ENCODE measurements at places on chromosomes 13 and 19.

DNA sequence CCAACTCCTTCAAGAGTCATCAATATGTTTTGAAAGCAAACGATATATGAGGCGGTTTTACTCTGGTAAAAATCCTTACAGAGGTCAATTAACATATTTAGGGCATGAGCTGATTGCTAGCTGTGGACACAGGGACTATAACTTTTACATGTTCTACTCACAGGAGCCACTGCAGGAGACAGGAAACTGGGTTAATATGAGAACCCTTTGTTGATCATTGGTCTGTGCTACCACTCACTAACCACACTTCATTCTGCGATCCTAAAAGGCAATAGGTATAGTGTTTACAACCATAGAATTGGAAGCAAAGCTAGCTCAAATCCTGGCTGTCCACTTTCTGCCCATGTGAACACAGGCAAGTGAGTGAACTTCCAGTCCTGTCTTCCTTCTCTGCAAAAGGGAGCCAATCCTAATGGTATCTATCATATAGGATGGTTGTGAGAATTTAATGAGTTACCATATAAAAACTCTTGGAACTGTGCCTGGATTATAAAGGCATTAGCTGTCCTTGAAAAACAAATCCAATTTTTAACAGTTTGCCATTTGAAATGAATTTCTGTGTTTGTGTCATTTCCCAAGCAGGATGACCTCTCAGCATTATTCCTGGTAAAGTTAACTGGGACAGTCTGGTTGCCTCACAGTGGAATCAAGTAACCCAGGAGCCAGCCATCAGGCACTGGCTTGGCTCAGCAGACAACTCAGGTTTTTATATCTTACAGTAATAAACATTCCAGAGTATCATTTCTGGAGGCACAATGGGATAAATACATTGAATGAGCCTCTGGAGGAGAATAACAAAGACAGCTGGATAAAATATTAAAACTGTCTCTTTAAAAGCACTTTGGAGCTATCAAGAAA, 29.8 kb upstream of the RAP2A start:
- no peak for DNase-seq

DNA sequence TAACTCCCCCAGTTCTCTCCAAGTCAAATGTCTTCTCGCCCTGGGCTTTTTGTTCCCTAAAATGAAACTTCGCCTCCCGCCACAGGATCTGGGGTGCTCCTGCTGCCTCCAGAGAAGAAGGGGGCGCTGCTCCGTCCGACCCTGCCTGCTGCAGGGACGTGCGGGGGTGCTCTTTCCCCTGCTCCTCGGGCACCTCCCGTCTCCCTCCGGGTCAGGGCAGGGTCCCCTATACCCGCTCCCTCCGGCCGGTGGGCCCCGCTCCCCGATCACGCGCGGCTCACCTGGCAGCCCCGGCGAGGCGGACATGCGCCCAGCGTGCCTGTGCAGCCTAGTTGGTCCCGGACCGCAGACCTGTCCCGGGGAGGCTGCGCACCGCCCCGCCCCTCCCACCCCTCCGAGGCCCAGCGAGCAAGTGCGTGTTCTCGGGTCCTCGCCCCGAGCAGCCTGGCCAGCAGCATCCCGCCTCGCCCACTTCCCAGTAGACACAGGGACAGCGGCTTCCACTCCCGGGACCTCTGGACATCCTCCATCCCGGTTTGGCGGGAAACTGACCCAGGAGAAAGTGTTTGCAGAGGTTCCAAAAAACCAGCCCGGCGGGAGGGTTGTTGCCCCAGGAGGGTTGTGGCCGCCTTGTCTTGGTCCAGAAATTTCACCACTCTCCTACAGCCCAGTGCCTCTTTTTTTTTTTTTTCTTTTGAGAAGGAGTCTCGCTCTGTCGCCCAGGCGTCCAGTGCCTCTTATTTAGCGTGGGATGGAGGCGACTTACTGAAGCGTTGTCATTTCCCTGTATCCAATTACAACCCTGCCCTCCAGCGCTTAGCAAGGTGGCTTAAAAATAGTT, at the start of gene OXGR1:
Gene OXGR1, minus strand, starts transcription at position 460 of the 841 bp plus-strand sequence. CDS start 6,717 bp downstream, outside the sequence.
- no peak for DNase-seq

DNA sequence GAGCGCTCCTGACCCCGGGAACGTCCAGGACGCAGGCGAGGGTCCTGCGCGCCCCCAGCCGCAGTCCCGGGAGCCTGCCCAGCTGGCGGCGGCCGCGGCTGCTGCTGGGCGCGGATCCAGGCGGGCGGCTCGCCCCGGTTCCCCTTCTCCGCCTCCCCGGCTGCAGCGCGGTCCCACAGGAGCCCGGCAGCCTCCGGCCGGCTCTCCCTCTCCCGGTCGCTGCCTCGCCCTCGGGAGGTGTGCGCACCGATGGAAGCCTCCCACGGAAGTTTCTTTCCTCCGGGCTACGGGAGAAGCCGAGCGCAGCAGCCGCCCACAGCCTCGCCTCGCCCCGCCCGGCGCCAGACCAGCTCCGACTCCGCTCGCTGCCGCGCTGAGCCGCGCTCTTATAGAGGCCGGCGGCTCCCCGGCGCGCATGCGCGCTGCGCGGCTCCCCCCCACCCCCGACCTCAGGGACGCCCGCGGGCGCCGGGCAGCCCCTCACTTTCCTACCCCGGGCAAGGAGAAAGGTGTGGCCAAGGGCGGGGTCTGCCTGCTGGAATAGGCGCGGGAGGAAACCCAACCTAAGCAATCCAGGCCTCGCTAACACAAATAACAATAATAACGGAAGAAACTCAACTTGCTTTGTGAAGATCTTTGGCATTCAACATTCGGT, at the start of gene SHISA2:
Gene SHISA2, minus strand, starts transcription at position 360 of the 655 bp plus-strand sequence. CDS start 1,041 bp downstream, outside the sequence.
- DNase-seq: no peak

DNA sequence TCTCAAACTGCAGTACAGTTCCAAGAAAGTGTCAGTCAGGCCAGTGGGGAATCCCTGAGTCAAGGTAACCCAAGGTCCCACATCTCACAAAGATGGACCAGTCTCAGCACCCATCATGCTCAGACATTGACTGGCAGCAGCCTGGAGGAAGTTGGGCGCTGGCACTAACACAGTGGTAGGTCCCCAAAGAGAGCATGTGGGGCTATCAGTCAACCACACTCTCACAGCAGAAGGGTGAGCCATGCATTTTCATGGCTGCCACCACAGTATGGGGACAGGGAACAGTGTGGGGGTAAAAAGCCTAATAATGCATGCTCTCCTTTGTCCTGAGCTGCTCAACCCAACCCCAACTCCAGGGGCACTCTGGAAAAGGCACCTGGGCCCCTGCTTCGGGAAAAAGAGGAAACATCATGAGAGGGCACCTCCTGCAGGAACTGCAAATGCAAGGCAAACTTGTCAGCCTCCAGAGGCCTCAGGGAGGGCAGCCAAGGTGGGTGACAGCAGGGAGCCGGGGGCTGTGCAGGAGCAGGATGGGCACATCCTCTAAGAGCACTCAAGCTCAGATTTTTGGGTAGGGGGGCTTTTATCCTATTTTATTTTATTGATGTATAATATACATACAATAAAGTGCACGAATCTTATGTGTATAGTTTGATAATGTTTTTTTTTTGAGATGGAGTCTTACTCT, 9.5 kb upstream of the PLEKHF1 start:
- DNase-seq: no peak

- no peak for DNase-seq
These were observed 51.5 kb upstream of the WDFY2 start for GRCh38 chr13:51532736-51533197.

- no peak for DNase-seq
These were observed 29.4 kb upstream of the FBXL3 start for GRCh38 chr13:77056382-77056781.

GRCh38 chr19:42129399-42130253, 2.6 kb downstream of the POU2F2 start:
- peak; percentile 85 for DNase-seq

- no peak for DNase-seq
These were observed 45.0 kb downstream of the SLC15A1 start for GRCh38 chr13:98707281-98707999.

DNA sequence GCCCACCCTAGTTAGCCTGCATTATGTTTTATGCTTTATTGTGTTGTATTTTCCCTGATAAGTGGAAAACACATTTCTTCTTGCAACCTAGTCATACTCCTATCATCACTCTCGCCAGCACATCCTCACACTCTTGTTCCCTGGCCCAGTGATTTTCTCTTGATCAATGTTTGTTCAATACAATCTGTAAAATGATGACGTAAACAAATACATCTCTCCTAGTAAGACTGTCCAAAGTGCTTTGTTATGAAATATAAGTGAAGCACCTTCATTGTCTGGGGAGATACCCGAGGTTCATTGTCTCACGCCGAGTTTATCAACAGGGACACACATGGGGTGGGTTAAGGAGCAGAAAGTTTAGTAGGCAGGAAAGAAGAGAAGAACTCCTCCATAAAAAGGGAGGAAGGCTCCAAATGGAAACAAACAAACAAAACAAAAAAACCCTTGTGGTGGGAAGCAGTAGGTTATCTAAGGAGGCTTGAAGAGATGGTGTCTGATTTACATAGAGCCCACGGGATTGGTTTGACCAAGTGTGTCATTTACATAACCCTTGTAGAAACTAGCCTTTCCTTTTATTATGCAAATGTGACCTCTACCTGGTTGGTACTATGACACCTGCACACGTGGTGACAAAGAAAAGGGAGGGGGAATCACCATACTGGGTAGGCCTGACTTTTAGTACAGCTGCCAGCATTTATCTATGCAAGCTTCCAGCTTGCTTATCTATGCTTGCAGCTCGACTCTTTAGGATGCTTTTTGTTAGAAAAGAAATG, 1317.9 kb upstream of the SPRY2 start:
- DNase-seq: no peak

DNA sequence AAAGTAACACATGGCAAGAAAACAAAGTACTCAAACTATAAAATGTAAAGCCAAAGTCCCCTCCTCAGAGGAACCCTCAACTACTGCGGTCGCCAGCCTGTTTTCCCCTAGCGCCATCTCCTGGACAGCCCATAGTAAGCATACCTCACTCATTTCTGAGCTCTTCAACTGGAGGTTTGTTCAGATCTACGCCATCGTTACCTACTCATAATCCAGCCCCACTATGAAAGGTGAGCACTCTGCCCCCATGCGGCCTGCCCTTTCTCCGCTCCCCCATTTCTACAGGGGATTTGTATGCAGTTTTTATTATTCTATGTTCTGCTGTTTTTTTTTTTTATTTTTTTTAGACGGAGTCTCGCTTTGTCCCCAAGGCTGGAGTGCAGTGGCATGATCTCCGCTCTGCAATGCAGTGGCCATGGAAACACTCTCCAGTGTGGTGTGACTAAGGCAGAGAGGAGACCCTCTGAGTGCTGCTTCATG, 26.2 kb downstream of the OPA3 start:
- DNase-seq: peak; percentile 26

- no peak for DNase-seq
These were observed 22.1 kb downstream of the SPART start for GRCh38 chr13:36323951-36324566.

DNA sequence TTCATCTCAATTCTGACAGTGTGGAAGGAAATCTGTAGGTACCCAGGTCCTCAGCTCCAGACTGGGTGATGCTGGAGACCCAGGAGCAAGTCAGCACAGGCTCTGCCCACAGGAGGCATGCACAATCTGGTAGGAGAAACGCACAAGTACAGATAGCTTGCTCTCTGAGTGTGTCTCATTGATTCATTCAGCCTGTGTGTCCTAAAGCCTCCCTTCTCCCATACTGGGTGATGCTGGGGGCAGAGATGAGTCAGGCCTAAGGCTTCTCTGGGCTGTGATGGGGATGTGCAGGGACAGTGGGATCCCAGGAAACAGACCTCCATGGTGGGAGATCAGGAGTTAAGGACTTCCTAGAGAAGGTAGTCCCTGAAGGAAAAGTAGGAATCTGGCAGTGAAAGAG, 6.8 kb downstream of the ZNF526 start:
- no peak for DNase-seq
